ENCODE measurements at places on chromosomes 7 and 10.
A peak's percentile ranks its signal among the peaks of the same experiment; 100 is the strongest.

DNA sequence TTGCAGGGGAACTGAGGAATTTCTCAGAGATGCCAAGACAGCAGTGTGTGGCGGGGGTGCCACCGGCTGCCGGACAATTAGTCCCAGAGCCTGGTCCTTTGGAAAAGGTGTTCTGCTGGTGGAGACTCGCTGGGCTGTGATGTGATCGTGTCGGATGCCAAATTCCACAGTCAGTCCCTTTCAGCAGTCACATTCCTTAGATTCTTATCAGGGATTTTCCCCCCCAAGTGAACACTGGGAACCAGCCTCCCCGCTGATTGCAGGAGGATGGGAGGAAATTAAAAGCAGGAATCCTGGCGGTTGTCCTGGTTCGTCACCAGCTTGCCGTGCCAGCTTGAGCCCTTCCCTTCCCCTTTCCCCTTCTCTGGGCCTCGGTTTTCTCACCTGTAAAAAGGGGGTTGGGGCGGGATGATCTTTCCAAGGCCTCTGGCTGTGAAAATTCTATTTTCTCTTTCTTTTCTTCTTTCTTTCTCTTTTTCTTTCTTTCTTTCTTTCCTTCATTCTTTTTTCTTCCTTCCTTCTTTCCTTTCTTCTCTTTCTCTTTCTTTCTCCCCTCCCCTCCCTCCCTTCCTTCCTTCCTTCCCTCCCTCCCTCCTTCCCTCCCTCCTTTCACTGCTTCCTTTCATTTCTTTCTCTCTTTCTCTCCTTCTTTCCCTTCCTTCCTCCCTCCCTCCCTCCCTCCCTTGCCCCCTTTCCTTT, 39.6 kb downstream of the COL26A1 start:
- DNase-seq, result no peak

GRCh38 chr7:132242192-132242812, 334.0 kb downstream of the PLXNA4 start:
- no peak for DNase-seq

- DNase-seq, result no peak
Measured at GRCh38 chr10:4255751-4256150, 470.7 kb upstream of the KLF6 start.

- no peak for DNase-seq
Measured at GRCh38 chr10:17229717-17229966, 1.6 kb downstream of the VIM start.

DNA sequence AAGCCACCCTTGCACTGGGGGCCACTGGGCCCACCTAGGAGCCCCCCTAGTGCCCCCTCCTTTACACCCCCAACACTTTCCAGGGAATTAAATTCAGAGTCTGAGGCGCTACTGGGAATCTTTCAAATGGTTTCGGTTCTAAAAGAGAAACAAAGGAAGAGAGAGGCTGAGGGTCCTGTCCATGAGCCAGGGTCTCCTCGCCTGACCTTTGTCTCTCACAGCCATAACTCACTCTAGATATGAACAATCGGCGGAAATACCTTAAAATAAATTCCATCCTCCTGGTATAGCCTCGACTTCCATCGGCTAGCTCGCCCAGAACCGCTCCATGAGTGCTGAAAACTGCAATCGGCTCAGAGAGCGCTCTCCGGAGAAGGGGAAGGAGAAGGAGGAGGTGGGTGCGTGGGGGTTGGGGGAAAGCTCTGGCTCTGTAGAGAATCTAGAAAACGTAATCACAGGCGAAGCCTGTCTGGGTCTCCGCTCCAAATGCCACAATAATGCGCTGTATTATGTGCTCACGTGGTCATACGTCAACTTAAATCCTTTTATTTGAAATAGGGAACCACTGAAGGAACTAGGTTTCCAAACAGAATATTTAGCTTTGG, 12.6 kb downstream of the HOXA4 start:
- DNase-seq, result no peak

DNA sequence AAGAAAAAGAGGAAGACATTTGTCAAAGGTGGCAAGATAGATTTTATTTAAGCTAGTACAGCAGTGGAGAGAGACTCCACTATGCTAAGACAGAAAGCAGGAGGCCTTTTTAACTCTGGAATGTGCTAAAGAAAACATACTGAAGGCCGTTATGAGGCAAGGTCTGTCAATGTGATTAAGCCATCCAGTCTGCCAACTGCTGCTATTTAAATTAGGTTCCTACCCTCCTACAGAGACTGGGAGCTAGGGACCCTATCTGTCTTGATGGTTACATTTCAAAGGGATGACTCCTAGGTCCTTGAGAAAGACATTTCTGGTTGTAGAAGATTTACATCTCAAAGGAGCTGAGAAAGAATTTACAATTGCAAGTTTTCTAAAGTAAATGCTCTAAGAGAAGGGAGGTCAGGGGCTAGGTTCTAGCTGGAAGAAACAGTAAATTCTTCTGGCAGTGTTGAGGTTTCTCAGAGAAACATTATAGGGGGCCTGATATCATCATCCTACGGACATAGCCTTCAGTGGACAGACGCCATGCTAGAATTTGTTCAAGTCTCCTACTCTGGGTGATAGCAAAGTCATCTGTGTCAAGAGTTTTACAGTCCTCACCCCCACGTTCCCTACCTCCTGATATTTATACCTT, 211.6 kb downstream of the PHF14 start:
- no peak for DNase-seq

GRCh38 chr10:21174715-21175495, 277.8 kb upstream of the NEBL start:
- no peak for DNase-seq

DNA sequence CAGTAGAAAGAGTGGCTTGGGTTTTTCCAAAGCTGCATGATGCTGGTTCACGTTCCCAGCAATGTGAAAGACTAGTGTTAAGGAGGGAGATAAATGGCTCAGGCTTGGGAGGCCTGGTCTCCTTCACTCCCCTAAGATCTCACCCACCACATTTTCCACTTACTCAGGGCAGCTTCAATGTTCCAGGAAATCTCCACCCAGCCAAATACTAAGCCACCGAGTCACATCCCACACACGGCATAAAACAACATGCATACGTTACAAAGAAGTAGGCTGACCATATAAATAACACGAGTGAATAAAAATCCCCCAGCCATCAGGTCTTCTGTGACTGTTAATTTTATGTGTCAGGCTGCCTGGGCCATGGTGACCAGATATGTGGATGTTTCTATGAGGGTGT, 303.5 kb downstream of the SFMBT2 start:
- DNase-seq, result no peak

DNA sequence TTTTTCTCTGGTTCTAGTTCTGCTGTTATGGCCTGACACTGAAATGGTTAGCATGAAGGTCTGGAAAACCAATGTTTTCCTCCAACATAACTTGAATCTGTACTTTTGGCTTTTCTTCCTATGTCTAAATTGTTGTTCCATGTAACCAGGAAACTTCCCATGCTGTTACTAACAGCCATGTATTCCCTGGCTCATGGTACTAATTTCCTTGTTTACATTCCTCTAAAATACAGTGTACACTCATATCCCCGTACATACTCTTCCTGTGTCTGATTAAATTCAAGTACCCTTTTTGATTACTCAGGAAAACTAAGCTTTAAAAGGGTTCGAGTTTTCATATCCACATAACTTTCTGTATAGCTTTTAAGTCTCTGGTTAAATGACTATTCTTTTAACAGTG, 12.3 kb upstream of the ACSM6 start:
- no peak for DNase-seq

DNA sequence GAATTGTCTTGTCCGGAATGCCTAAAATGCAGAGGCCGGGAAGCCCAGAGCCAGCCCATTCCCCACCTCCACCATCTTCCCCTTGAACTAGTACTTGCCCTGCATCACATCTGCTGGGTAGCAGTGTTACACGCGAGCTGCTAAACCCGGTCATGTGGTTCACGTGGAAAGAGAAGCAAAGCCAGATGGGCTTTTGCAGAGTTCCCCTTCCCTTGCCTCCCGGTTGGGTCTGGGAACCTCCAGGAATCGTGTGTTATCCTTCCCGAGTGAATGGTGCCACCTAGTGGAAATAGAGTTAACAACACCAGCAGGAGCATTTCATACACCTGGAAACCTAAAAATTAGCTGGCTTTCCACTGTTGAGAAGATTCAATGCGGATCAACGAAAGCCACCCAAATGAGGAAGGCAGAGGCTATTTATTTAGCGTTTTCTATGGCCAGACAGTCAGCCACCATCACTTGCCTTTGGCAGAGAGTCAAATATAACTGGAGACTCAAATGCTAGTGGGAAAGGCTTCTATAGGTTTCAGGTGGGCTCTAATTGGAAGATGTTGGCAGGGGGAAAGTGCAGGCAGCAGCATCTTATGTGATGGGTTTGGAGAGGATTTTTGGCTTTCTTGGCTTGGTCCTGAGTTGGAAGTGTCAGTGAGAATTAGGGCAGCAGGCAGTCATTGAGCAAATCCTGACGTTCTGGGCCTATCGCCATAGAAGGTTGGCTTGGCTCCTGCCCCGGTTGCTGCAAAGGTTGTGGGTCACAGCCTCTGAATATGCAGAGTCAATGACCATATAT, 12.9 kb upstream of the DENND2A start:
- no peak for DNase-seq

DNA sequence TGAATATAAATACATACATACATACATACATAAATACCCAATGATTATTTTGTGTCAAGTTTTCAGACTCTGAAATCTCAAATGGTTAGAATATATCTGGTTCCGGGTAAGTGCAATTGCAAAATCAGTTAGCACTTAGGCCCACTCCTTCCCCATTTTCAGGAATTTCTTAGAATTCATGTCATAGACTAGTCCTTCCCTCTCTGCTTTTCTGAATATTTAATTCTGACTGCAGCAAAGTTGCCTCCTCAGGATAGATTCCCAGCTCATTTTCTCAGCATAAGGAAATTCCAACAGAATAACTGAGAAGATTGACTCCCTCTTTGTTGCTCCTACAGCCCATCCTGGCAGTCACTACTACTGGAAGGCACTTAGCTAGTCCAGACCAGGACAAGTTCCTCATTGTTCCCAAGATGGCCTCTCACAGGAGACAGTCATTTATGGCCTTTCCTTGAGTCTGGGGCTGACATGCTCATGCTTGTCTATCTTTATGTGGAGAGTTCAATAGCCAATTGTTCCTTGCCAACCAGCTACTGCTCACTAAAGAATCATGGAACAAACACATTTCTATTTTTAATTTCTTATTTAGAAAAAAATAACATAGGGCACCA, 142.9 kb upstream of the ITGB1 start:
- DNase-seq, result no peak

DNA sequence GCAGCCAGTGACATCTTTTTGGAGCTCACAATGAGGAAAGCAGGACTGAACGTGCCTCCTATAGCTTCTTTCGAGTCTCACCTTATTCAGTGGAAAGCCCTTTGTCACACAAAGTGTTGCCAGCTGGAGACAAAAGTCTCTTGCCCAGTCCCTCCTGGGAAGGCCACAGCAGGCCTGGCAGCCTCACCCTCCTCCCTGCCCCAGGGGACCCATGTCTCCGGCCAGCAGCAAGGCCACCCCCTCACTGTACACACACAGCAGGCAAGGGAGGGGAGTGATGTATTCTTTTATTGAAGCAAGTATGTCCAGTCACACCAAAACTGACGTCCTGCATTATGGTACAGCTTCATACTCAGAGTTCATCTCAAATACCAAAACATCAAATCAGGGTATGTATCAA, 56.0 kb downstream of the CSGALNACT2 start:
- DNase-seq, result no peak

- no peak for DNase-seq
Measured at GRCh38 chr10:48836605-48837004, 103.0 kb downstream of the LRRC18 start.

- DNase-seq, result peak; percentile 49
Measured at GRCh38 chr7:142323706-142324105, 65.8 kb upstream of the PRSS58 start.

- no peak for DNase-seq
Measured at GRCh38 chr10:23412223-23412622, 26.7 kb upstream of the OTUD1 start.

DNA sequence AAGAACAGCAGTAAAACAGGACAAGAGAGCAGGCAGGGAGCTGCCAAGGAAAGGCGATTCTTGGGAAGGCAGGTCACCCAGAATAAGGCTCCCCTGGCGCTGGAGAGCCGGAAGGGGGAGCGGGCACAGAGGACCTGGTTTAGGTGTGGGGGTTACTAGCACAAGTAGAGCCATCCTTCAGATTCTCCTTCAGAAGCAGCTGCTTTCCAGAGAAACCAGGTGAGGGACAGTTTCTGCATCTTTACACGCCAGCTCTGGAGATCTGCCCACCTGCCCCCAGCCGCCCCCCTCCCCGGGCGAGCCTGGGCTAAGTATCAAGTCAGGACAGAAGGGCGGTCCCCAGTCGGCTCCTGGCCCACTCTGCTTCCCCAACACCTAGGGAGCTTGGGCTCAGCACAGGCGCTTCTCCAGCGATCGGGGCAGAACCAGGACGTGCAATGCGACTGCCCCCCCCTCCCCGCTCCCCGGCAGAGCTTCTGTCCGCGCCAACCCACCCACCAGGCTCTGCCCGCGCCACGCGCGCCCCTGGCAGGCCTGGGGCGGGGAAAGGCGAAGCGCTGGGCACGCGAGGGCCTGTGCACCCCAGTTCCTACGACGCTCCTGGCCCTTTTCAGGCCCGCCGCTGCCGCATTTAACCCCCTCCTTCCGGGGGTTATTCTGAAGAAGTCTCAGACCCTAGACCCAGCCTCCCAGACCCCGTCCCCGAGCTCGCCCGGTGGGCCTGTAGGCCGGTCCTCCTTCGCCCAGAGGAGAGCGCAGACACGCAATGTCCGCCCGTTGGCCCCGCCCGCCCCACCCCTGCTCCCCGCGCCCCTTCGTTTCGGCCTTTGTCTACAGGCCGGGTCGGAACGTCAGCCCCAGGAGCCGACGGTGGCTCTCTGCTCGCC, 4.4 kb upstream of the EN2 start:
- DNase-seq, result no peak

DNA sequence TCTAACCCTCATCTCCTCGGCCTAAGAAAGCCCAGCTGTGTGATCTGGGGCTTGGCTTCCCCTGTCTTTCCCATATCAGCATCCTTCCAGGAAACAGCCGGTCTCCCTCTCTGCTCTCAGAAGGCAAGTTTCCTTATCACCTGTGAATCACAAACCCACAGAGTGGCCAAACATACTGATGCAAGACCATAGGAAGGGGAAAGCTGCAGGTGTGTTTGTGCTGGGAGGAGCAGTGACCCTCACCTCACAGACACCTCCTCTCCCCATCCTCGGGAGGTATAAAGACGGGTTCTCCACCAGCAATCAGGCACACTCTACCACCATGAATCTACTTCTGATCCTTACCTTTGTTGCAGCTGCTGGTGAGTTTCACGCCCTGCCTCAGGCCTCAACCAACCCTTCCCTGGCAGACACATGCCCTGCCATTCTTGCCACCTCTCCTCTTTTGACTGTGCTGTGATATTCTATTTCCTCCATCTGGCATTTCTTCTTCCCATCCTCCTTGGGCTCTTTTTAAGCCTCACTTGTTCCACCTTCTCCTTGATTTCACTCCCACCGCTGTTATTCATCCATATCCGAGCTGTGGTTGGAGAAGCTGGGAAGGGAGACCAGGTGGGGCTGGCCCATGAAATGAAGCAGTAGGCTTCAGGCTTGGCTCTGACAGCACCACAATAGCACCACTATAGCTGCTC, at the start of gene PRSS2:
Gene PRSS2 (plus strand): TSS at position 310 of the 692 bp plus-strand sequence. CDS start 13 bp downstream, at position 323.
- DNase-seq, result no peak

DNA sequence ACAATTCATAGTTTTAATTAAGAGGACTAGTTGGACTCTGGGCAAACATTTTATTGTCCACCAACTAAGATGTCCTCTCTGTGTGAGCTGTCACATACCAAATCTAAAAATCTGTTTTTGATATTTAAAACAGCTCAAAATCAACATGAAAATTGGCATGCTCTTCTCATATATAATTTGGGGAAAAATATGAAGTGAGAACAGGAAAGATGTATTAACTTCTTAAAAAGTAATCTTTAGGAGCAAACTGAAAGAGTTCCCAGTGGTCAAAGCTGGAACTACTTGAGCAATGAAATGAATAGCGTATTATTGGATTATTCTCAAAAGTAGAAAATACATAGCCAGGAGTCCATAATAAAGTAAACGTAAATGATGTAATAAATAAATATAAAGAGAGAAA, 147.2 kb downstream of the DYNC1I1 start:
- DNase-seq, result no peak
